Fibroblast of skin of abdomen (primary cell): ENCODE measurements at places on chromosomes 16 and 17.
A peak's percentile ranks its signal among the peaks of the same experiment; 100 is the strongest.

GRCh38 chr17:66578781-66579489, 256.0 kb upstream of the CACNG5 start:
- DNase-seq: no peak

DNA sequence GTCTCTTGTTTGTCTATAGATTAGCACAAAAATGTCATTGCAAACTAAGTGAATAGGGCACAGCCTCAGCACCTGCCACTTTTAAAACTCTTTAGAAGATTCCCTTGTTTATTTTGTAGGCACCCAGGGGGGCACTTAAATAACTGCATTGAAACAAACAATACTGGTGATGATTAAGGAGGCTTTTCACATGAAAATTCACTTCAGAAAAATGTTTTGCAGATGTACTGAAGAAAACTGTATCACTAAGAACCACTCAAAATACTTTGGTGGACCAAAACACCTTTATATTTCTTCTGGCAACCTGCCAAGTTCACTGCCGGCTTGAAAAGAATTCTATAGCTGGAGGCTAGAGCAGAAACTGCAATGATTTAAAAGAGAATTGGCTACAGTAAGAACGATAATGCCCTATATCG, 281.5 kb downstream of the TOX3 start:
- no peak for DNase-seq

DNA sequence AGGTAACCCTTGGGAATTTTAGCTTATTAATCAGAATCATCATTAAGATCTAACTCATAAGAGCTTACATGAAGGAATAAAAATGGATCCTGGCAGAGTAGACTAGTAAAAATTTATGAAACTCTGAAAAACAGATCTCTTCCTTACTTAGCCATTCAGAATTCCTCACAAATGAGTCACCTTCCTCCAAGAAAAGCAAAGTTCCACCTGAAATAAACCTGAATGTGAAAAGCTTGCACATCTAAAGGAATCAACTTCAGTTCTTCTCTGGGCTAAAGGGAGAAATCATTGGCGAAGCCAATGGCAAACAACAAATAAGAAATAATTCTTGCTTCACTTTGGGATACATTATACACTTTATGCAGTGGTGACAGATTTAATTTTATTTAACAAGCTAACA, 22.7 kb downstream of the MYO1D start:
- no peak for DNase-seq

DNA sequence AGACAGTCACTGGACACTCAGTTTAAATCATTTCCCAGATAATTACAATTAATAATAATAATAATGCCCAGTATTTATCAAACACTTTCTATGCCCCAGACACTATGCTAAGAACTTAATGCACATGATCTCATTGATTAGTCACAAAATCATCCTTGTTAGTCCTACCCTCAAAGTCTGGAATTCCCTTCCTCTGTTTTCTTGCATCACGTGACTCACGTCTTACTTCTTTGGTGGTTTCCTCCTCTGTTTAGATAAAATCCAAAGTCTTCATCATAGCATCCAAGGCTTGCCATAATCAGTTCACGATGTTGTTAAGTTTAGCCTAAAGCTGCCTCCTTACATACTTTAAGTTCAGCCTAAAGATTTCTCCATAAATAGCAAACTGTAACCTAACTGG, 471.9 kb downstream of the PMP22 start:
- peak; percentile 87 for DNase-seq

GRCh38 chr16:72221630-72222024, 49.7 kb upstream of the PMFBP1 start:
- DNase-seq: peak; percentile 26

DNA sequence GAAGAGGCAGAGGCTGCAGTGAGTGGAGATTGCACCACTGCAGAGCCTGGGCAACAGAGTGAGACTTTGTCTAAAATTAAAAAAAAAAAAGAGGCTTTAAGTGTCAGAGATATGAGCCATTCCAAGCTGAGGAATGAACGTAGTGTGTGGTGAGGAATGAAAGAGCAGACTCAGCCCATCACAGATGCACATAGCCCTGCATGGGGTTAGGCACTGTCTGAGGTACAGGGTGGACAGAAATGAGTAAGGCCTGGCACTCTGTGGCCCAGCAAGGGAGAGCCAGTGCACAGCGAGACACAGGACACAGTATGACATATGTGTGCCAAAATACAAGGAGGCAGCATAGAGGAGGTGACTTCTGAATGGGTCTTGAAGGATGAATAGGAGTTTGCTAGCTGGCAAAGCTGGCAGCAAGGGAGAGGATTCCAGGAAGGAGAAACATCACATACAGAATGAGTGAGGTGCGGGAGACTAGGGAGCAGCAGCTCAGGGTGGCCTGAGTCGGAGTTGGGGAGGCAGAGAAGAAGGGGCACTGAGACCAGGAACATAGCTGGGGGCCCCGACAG, 8.7 kb upstream of the ZNF469 start:
- no peak for DNase-seq

- peak; percentile 33 for DNase-seq
Measured at GRCh38 chr17:40553694-40554534, 11.4 kb downstream of the CCR7 start.

DNA sequence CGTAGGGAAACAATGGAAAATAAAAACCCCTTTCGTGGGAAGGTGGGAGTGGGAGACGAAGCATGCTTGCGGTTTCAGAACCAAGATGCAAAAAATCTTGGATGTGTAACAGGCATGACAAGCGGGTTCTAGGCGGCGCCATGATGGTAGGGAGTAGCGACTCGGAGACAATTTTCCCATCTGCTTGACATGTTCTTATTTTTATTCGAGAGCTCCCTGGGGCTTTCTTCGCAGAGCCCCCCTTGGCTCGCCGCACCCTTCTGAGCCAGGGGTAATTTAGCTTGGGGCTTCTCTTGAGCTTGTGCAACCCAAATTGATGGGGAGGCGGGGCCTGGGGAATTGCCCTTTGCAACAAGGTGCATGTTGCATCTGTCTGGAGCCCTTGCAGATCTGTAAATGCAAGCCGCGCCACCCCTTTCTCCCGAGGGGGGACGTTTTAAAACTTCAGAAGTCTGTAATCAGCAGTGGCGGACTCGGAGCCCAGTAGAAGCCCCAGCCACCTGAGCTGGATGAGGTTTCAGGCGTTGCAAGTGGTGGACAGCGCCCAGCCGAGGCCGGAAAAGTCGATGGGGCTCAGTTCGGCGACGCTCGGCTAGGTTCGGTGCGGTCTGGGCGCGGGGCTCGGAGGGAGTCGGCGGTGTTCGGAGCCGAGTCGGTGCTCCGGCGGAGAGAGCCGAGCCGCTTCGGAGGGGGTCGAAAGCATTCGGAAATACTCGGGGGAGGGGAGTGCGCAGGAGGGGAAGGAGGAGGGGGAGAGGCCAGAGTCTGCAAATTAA, 2.9 kb downstream of the GNAO1 start:
- peak; percentile 72 for DNase-seq

DNA sequence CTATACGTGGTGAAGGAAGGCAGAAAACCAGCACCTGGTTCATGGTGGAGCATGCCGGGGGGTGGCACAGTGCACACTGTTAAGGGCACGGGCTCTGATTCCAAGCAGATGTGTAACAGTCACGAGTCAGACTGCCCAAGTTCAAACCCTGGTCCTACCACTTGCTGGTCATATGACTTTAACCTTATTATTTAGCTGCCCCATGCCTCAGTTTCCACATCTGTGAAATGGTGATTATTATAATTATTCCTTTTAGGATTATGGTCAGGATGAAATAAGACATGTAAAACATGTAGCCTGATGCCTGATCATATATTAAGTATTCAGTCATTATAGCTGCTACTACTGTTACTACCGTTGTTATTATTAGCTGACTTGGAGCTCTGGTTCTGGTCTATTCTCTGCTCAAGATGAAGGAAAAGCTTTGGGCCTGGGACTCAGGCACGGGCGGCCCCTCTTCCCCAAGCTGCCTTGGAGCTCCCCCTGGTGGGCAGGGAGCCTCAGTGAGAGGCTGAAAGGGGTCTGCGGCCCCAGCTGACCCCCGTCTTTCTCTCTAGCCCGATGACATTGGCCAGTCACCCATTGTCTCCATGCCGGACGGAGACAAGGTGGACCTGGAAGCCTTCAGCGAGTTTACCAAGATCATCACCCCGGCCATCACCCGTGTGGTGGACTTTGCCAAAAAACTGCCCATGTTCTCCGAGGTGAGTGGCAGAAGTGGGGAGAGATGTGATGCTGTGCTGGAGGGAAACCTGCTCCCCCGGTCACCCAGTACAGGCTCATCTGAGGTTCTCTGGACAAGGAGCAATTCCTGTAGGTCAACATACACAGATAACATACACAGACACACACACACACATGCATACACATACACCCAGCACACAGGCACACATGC, 14.0 kb downstream of the NR1D1 start:
- no peak for DNase-seq

DNA sequence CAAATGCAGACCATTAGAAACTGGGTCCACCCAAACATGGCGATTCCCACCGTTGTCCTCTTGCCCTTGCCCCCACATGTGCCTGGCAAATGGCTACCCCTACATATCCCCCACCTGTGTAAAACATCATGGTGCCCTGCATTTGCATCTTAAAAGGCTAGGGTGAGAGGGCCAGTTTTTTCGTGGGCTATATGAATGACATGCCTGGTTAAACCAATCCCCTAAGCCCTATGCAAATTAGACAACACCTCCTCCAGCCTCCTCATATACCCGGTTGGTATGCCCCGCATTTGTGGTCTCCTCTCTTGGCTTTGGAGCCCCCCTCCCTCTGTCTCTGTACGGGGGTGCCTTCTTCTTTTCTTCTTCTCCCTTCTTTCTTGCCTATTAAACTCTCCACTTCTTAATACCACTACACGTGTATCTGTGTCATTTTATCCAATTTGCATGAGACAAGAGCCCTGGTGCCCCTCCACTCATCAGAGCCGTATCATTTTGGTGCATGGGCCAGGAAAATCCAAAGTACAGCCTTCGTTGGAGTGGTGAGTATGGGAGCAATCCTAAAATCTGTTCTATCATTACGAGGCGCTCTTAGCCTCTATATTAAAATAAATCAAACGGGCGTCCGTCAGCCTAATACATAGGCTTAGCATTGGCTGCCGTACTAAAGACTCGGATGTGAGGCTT, 30.1 kb downstream of the QPRT start:
- no peak for DNase-seq

GRCh38 chr17:75815399-75815798, 28.8 kb downstream of the UNC13D start:
- no peak for DNase-seq

GRCh38 chr17:69702078-69702477, 287.6 kb downstream of the MAP2K6 start:
- DNase-seq: no peak

GRCh38 chr17:77769762-77770161, 188.7 kb upstream of the TNRC6C start:
- no peak for DNase-seq

GRCh38 chr17:34254146-34254545, 939 bp upstream of the CCL2 start:
- peak; percentile 90 for DNase-seq
